ENCODE measurements at places on chromosomes 6 and 20.

DNA sequence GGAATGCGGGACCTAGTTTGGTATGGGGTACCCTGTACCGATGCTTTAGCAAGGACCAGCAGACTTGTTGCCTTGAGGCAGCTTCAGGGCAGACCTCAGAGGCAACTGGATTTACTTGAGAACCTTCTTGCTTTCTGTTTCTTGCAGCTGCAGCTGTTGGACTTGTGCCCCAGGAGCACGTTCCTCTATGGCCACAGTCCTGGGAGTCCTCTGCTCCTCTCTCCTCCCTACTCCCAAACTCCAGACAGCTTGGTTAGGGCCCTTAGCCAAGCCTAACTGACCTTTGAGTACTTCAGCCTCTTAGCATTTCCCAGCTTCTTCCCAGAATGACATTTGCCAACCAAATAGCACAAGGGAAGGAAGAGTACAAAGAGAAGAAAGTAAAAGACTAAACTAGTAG lies 34.7 kb downstream of the GHRH start:
- DNase-seq: no peak

DNA sequence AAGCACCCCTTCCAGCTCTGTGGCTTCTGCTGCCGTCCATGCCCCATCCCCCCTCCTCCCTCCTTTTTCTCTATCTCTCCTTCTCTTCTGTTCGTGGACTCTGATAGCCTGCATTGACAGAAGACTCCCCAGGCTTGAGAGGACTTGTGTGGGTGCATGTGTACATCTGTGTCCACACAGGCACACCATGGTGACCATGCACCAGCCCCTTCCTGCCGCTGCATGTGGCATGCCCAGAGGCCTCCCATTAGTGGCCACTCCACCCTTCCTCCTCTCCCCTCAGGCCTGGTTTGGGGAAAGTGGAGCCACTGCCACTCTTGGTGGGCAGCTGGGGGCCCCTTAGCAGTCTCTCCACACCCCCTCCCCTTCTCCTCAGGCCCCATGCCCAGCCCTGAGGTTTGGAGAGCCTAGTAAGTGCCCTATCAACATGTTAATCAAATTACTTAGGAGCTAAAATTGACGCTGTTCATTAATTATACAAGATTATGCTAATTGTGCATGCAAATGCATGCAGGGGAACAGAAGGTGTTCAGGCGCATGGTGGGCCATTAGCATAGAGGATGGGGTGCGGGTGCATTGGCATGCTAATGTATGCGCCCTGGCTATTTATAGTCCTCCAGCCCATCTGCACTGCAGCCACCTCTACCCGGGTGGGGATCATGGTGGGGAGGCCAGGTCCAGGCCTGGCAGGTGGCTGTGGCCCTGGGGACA lies 45.9 kb downstream of the EBF4 start:
- DNase-seq: no peak

DNA sequence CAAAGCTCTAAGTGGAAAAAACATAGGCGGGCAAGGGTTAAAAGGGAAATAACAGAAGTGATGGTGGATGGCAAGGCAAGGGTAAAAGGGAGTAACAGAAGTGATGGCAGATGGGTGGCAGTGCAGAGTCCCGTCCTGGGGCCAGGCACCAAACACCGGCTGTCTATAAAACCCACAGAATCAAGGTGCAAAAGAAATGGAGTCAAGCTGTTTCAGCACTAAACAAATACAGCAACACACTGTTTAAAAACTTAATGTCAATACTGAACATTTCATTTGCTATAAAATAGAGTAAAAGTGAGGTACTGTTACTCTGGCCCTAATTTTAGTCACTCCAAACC lies 87.6 kb downstream of the MAN1A1 start:
- no peak for DNase-seq

DNA sequence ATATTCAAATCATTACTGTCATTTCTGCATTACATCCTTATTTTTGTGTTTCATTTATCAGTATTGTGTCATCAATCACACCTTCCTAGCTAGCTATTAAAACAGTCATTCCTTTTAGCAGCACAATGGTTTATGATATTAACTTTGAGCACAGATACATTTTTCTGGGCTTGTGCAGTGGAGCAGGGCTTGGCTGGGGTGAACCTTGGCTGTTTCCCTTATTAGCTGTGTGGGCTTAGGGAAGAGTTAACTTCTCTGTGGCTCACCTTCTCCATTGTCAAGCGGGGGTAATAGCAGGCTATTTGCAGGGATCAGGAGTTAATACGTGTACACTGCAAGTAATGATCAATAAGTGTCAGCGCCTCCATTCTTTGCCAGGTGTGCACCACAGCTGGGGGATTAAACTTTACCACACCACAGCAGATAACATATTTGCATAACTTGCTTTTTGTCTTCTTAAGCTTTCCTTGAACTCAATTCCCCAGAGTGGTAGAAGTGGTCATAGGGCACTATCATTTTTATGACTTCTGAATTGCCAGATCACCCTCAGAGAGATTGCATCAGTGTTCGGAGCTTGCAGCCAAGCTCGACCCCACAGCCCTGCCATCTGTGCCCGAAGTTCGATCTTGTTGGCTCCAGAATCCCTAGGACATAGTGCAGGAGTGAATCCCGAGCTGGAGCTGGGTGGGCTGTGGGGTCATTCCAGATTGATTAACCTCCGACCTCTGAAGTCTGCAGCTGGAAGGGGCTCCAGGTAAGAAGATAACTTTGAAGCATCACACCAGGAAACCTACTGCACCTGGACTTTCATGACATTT lies 1.5 kb upstream of the PYGB start:
- no peak for DNase-seq

- no peak for DNase-seq
Observed at GRCh38 chr6:45478240-45478639, 100.5 kb upstream of the SUPT3H start.

- DNase-seq: no peak
Observed at GRCh38 chr20:38165966-38166702, 1.1 kb upstream of the TGM2 start.

GRCh38 chr20:57525328-57526086 lies 567 bp upstream of the CTCFL start:
- DNase-seq: no peak

- no peak for DNase-seq
Observed at GRCh38 chr6:145370559-145370958, 364.8 kb downstream of the EPM2A start.

DNA sequence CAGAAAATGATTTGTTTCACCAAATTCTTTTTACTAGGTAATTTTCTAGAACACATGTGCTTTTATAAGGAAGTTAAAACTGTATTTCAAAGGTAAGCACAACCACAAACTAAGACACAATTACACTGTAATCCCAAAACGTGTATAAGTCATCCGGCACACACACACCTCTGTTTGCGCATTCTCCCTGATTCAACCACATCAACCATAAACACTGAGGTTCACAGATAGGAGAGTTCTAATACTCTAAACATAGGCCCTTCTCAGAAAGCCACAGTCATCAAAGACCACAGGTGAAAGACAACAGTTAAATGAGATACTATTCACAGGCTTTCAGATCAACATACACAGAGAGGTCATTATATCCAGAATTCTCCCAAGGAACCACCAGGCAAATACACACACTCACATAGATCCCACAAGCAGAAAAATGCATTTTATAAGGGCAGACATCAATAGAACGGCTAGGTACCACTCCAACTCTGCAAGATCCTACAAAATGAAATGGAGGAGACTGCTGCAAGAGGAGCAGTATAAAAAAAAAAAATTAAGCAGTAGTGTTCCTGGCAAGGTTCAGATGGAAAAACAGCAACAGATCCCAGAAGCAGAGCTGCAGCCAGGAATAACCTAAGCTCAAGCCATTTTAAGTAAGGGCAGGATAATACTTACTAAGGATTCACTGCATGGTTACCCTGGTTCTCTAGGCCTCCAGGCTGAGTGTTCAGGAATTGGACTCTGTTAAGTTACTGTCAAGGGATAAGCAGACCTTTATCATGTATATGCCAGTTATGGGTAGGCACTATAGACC lies 6.6 kb upstream of the FBXO9 start:
- DNase-seq: no peak

- DNase-seq: no peak
Observed at GRCh38 chr6:101011186-101011585, 130.1 kb upstream of the ASCC3 start.

- DNase-seq: no peak
Observed at GRCh38 chr20:36148439-36148838, 6.1 kb upstream of the EPB41L1 start.

- DNase-seq: no peak
Observed at GRCh38 chr20:64149141-64149540, 15.1 kb upstream of the MYT1 start.

- DNase-seq: no peak
Observed at GRCh38 chr20:48709058-48709691, 118.6 kb downstream of the PREX1 start.

DNA sequence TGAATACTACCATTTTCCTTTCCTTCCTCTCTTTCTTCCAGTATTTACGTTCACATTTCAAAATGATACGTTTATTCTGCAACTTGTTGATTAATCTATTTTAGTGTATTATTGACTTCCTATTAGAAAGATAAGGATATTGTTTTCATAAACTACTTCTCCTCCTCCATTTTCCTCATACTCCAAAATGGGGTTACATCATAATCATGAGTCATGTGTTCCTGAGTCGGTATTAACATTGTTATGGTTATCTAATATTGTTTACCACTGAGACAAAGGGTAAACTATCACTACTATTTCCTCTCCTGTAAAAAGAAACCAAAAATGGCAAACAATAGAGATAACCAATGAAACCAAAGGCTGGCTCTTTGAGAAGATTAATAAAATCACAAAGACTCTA lies 126.5 kb upstream of the CDYL start:
- DNase-seq: no peak

DNA sequence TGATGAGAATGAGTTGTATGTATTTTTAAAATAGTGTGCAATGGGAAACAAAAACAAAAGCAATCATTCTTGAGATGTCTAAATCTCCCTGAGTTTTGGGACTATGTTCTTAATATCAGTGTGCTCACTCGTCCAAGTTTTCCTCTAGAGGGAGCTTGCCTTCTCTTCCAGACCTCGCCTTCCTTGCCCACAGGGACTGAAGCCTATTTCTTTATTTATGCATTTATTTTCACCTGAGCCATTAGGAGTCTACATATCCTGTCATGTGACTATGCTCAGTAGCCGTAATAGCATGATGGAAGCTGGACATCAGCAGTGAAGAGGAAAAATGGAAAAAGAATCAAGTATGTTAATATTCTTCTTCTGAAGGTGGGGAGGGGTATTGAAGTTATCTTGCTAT lies 131.2 kb downstream of the SH3BGRL2 start:
- DNase-seq: no peak

DNA sequence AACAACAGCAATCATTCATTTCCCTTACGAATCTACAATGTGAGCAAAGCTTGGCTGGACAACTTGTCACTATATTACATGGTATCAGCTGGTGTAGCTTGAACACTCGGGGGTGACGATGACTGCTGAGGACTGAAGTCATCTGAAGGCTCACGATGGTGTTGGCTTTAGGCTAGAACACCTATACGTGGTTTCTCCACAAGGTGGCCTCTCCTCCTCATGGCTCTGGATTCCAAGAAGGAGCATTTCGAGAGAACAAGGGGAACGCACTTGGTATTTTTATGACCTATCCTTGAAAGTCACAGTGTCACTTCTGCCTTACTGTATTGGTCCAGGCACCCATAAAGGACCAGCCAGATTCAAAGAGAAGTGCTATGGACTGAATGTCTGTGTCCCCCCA lies 37.5 kb upstream of the ADGRF1 start:
- no peak for DNase-seq

GRCh38 chr20:4973330-4974097 lies 27.8 kb downstream of the SLC23A2 start:
- DNase-seq: no peak

- no peak for DNase-seq
Observed at GRCh38 chr6:79622364-79622763, 8.8 kb upstream of the SH3BGRL2 start.

DNA sequence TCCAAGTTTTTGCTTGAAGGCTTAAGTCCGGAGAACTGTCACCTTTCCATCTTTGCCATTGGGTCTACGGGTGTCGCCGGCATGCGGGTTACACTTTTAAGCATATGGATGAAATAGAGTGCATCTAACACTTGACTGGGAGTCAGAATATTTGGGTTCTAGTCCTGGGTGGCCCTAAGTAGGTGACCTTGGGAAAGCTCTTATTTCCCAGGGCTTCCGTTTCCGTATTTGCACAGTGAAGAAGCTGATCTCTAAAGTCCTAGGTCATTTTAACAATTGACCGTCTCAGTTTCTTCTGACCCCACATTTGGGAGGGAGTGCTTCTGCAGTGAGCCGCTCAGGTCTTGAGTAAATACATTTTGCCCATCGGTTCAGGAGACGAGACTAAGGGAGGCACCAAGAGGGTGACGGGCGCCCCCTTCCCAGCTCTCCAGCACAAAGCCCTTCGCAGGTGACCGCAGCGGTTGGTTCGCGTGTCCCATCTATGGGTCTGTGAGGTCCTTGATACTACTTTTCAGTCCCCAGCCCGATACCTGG lies 651 bp upstream of the BLTP3A start:
- DNase-seq: no peak
